ENCODE measurements at places on chromosomes 2 and 18.

DNA sequence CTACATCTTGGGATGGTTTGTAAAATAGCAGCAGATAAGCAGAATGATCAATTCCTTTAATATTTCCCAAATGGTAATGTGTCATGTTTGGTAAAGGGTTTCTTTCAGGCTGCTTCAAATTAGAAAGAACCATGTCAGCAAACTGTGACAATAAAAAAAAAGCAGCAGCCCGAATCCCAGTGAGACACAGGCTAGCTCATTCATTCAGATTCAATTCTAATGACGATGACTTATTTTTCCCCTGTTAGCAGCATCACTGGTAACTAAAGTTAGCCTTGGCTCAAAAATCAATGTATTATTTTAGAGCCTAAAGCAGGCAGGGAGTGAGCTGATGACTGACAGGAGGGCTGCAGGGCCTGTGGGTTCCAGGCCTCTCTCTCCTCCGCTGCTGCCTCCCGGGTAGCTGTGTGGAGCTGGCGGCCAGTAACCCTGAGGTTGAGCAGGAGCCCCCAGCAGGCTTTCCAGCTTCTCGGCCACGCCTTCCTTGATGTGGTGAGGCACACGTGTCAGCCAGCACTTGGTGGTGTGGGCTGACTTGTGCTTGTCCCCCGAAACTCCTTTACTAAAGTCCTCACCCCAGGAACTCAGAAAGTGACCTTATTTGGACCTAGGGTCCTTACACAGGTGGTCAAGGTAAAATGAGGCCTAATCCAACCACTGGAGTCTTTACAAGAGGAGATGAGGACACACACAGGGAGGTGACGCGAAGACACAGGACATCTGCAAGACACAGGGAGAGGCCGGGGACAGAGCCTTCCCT, 120.5 kb upstream of the HS6ST1 start:
- DNase-seq, result no peak

GRCh38 chr2:206341396-206341795, 66.9 kb downstream of the ZDBF2 start:
- no peak for DNase-seq

GRCh38 chr2:3914241-3914640, 210.9 kb downstream of the DCDC2C start:
- DNase-seq, result no peak

GRCh38 chr2:240624950-240625621, at the start of gene GPR35:
Gene GPR35 (plus strand): TSS chr2:240625480. CDS start chr2:240629953, 4,473 bp downstream.
- peak; percentile 82 for DNase-seq

DNA sequence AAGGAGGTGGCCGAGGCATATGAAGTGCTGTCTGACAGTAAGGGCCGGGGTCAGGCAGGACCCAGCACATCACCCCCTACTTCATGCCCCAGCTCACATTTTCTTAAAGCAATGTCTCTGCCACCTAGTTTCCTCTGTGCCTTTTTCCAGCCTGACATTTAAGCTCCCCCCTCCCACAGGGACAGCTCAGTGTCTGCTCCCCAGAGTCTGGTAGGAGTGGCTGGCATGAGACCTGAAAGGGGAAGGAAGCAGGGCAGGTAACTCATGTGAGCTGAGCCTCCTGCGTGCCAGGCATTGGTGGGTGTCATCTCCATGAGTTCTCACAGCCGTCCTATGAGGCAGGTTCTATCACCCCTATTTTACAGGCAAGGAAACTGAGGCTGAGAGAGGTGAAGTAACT, 1.5 kb downstream of the DNAJB2 start:
- no peak for DNase-seq

- DNase-seq, result no peak
These were observed 310.7 kb upstream of the MYT1L start for GRCh38 chr2:2641541-2642410.

DNA sequence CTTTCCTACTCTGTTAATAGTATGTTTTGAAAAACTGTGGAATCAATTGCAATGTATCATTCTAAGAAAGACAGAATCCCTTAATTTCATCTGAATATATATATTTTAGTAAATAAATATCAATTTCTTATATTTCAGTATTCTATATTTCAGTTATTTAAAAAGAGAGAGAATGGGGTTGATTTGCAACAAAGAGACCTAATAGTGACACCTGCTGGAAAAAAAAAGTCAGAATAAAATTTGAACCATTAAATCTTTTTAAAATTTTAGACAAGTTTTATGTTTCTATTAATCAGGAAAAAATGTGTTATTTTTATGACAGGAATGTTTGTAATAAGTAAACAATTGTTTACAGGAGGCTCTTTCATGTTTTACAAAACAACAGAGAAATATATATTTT, 20.7 kb upstream of the CCNT2 start:
- no peak for DNase-seq

DNA sequence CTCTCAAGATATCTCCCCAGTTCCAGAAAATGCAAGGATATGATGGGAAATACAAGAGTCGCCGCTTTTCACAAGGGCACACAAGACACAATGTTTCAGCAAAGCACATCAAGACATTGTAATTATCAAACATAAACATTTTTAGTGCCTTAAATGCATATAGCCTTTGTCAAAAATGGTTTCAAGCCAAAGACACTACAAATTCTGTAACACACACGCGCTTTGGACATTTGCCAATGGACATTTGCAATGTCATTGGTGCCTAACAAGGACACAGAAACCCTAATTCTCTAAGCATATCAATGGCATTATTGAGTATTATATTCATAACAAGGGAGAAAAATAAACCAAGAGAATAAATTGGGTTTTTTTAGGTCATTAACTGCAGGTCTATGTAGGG, 16.1 kb downstream of the ADD2 start:
- no peak for DNase-seq

- peak; percentile 39 for DNase-seq
These were observed 521 bp downstream of the MYCN start for GRCh38 chr2:15940661-15941480.

- no peak for DNase-seq
These were observed 320.1 kb downstream of the LRRTM1 start for GRCh38 chr2:79984476-79984875.

- DNase-seq, result no peak
These were observed 7.6 kb downstream of the HIBCH start for GRCh38 chr2:190311893-190312634.

DNA sequence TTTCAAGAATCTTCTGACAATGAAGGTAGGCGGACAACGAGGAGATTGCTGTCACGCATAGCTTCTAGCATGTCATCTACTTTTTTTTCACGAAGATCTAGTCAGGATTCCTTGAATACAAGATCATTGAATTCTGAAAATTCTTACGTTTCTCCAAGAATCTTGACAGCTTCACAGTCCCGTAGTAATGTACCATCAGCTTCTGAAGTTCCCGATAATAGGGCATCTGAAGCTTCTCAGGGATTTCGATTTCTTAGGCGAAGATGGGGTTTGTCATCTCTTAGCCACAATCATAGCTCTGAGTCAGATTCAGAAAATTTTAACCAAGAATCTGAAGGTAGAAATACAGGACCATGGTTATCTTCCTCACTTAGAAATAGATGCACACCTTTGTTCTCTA, 35.8 kb downstream of the MARCHF7 start:
- no peak for DNase-seq
